ENCODE measurements at places on chromosomes 2 and 18.

DNA sequence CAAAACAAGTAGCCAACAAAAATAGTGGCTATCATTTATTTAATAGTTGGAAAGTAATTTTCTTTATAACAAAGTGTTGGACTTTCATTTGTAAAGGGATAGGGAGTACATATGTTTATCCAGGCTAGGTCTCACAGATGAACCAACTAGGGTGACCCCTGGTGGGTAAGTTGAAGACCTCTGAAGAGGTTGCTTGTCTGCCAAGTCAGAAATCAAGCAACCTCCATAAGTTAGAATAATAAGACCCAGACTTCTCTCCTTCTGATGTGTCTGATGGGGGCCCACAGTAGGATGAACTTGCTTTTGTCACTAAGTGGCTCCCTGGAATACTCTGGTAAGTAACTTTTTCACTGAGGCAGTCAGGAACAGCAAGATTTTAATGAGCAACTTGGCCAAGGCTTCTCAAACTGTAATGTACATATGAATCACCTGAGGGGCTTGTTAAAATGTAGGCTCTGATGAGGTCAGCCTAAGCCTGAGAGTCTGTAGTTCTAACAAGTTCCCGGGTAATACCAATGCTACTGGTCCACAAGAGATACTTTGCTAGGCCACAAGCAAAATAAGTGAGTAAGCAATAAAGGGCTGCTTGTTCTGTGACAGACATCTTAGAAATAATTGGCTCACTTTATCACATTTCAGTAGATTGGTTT lies 319.6 kb downstream of the PIK3C3 start:
- no peak for DNase-seq

GRCh38 chr2:158184556-158185343 lies 83.1 kb downstream of the UPP2 start:
- no peak for DNase-seq

DNA sequence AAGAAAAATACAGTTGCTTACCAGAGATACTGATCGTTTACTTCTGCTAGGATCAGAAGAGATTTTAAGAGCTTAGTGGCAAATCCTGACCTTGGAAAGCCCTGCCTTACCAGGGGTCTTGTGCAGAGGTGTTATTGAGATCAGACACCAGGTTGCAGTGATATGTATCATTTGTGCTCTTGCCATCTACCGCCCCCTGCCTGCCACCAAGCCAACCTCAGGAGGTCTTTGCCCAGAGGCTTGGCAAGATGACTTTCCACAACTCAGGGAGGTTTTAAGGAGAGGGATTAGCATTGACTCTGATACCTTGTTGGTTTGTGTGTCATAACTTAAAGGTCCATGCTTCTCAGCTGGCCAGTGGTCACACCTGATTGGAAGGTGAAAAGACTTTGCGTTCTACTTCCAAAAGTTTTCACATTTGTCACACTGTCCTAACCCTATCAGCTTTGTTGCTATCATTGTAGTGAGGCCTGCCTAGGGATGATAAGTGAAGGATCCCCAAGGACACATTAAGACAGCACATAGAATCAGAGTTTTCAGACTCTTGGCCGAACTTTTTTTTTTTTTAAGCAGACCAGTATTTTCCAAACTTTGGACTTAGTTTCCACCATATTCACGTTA lies 46.2 kb upstream of the MGAT5 start:
- DNase-seq: no peak

DNA sequence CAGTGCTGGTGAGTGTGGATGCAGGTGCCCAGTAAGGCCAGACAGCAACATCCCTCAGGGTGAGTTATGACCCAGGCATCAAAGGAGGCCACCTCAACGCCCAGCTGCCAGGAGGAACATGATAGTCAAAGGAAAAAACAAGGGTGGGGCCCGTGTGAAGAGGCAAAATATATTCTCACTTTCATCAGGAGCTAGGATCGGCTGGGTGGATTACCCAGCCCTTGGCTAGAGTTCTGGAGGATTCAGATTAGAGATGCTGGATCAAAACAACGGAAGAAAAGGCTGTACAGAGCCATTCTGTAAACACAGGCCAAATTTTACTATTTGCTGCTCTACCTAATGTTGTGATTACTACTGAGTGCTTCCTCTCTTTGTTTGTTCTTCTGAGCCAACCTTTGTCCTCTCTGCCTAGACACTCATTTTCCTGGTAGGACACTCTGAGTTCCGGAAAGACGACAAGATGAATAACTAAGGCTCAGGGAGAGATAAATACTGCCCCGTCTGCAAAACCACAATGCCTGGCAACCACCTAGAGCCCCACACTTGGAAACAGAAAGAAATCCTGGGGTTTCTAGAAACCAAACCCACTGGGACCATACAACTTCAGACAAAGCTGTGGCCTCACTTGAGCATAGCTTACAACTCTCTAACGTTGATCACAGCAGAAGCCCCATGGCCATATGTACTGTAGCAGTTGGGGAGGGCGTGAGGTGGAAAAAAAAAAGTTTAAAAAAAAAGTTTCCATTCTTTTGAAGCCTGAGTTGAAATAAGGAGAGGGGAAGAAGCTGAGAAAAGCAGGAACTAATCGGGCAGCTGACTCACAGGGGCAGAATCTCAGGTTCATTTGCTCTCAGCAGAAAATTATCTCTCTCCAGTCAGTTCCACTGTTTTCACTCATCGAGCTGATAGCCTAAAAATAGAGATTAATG lies 17.8 kb upstream of the PMAIP1 start:
- DNase-seq: no peak

- no peak for DNase-seq
Observed at GRCh38 chr2:60577682-60578283, 24.3 kb upstream of the BCL11A start.

DNA sequence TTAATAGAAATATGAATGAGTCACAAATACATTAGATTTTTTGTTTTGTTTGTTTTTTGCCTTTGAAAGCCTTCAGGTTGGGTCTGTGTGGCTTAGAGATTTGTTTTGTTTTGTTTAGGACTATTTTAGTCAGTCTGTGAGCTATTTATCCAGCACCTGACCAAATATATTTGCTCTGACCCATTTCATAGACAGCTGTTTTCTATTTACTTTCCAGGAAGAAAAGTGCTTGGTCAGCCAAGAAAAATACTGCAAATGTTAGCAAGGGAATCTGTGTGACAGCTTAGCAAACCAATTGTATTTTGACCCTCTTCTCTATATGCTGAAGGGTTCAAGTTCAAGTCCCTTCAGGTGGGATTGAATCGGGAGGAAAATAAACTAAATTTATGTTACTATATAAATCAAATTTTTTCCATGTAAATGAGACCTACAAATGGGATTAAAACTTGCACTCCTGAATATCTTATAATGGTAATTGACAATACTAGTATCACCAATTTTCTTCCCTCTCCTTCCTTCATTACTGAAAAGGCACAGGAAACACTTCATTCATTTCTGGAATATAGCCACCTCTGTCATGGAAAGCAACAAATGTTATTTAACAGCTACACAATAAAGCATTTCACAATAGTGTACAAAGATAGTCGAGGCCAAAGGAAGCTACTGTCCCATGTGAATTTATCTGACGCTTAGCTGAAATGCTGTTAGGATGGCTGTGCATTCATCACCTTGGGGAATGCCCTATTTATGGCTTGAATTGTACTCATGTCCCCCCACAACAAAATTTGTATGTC lies 23.1 kb upstream of the KLF7 start:
- no peak for DNase-seq

DNA sequence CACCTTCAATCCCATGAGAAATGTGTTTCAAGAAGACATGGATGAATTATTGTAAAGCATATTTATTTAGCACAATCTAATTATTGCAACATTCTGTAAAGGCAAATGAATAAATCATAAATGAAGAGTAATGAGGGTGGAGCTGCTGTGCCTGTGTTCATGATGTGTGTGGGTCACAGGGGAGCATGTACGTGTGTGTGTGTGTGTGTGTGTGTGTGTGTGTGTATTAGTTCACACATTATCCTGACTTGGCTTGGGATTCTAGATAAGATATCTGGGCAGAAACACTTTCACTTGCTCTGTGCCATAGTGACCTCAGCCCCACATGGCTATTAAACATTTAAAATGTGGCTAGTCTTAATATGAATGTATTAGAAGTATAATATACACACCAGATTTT lies 361.8 kb downstream of the ALK start:
- no peak for DNase-seq

All from cortex of kidney (tissue), 1 donor.